Activated T-helper 1 cell treated with anti-CD3 and anti-CD28 coated beads, Interleukin-2, amount 50 U/mL, for 16 hours (primary cell): ENCODE measurements at places on chromosomes 16 and 17.

- no peak for DNase-seq
These were observed 7.6 kb downstream of the WSCD1 start for GRCh38 chr17:6077752-6078151.

GRCh38 chr16:65771707-65772106 lies 594.8 kb upstream of the CDH5 start:
- DNase-seq: no peak

DNA sequence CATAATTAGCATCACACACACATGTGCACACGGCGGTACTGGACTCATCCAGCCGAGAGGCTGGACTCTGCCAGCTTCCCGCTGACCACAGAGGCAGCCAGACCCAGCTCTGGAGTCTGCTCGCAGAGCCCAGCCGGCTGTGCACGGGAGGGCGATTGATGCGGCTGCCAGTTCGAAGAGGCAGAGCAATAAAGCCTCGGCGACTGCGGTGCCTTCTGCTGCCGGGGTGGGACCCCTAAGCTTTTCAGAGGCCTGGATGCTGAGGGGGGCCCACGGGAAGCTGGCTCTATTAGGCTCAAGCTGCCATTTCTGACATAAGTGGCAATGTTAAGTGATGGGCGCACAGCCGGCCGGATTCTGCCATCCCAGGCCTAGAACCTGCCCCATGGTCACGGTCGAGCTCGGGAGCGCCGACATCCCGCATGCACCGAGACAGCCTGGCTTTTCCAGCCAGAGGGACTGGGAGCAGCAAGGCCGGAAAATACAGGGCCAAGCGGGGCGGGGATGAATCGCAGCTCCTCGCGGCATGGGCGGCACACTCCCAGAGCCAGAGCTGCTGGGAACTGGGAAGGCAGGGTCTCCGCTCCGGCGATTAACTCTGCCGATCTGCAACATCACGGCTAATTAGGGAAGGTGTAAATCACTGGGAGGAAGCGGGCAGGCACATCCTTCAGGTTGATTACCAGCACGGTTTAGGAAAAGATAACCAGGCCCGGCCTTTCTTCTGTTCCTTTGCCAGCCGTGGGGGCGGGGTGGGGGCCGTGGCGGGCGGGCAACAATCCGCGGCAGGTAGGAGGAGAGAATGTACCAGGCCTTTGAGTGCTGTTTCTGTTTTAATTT lies 57.7 kb downstream of the TBC1D16 start:
- DNase-seq: no peak

DNA sequence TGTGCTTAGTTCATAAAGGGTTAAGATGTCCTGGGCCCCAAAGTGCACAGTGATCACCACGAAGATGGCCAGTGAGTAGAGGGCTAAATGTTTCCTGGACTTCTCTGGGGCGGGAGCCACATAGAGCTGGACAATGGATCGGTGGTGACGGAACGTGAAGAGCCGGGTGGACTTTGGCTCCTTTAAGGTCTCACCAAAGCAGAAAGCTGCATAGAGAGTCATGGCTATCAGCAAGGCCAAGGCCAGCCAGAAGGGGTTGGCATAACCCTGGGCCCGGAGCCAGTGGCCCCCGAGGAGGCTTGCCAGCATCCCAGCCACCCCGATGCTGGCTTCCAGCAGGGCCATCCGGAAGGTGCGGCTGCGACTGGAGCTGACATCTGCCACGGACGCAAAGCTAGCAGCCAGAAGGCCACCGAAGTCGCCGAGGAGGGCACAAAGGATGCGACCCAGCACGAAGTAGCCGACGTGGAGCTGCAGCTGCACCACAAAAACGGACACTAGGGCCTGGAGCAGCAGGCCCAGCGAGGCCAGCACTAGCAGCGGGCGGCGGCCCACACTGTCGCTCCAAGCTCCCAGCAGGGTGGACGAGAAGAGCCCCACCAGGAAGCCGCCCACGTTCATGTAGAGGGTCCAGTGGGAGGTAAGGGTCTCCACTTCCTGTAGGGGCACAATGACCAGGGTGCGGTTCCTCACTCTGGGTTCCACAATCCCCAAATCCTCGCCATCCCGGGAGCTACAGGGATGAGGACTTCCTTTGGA lies 1.0 kb downstream of the SLC46A1 start:
- DNase-seq: no peak

DNA sequence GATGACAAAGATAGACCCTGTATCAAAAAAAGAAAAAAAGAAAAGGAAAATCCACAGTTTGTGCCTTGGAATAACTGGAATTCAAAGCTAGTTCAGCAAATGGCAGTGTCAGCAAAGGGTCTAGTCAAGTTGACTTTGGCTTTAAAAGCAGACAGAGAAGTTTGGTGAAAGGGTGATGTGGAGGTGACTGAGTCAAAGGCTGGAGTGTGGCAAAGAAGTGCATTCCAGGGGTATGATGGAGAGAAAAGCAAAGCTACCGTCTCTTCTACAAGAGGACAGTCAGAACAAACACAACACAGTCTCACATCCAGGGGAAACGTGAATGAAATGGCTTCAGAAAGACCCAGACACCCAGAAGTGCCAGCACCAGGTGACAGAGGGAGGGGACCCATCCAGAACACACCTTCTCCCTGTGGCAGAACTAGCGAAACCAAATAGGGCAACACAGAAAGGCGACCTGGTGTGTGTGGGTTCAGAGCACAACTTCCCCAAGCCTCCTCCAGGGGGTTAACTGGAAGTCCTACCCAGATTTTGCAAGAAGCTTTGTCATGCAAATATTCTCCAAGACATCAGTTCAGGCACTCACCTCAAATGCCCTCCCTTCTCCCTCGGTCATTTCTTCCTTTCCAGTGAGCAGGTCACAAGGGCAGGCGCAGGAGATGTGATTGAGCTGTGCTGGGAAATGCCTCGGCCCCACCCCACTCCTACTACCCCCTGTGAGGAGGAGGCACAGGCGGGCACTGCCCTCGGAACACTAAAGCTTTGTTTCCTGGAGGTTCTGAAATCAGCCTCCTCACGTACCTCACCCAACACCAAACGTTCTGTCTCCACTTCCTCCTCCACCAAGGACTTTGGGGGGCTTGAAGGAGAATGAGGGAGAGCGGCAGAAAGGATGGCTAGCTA lies 481.9 kb downstream of the SOX9 start:
- no peak for DNase-seq
